ENCODE measurements at places on chromosomes 4 and X.

DNA sequence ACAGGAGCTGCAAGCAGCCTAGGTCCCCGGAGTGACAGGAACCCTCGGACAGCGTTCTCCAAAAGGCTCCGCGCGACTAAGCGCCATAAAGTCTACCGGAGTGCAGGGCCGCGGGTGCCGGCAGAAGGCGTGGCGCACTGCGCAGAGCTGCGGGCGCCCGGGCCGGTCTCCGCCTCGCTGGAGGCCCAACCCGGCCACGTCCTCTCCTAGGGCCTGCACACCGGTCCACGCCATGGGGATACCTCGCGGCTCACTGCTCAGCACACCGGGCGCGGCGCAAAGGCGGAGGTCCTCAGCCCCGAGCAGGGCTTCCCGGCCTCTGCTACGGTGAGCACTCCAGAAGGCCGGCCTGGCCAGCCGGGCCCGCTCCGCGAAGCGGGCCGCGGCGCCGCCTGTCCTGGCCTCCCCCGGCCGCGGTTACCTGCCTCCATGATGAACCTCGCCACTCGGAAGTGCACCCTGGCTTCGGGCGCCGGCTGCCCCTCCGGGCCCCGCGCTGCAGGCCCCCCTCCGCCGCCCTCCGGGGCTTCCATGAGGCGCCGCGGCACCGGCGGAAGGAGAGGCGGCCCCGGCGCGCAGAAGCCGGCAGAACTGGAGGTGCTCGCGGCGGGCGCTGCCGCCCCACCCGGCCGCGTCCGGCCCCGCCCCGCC lies at the start of gene CCNQ:
Gene CCNQ (minus strand): TSS at position 599 of the 651 bp plus-strand sequence. CDS start 66 bp downstream, at position 533.
- no peak for DNase-seq

DNA sequence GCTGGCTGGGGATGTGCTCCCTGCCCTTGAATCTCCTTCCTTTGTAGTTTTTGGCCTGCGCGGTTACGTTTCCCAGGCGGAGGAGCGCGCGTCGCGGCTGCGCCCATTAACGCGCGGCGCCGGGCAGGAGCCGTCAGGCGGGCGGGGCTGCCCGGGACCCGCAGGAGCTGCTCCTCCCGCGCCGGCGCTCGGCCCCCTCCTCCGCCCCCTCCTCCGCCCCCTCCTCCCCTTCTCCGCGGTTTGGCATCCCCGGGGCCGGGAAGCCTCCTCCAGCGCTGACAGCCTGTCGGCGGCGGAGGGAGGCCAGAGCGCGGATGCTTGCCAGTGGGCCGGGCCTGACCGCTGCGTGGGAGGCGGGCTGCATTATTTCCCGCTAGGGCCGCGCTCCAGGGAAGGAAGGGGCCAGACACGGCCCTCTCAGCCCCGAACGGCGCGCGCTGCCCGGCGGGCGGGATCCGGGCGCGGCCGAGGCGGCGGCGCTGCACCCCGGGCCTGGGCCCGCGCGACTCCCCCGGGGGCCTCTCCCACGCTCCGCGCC lies at the start of gene DCLK2:
Gene DCLK2 (plus strand): TSS at position 405 of the 538 bp plus-strand sequence. CDS start 583 bp downstream, outside the sequence.
- DNase-seq, result peak; percentile 34

- no peak for DNase-seq
Observed at GRCh38 chrX:99663136-99663535, 746.9 kb downstream of the PCDH19 start.

GRCh38 chr4:111689214-111689613 lies 456.0 kb upstream of the FAM241A start:
- no peak for DNase-seq

- no peak for DNase-seq
Observed at GRCh38 chrX:140765043-140765784, 55.7 kb downstream of the LINC00632 start.

- no peak for DNase-seq
Observed at GRCh38 chr4:187618701-187619281, 376.8 kb upstream of the ZFP42 start.

GRCh38 chrX:69137371-69138117 lies 27.7 kb downstream of the PJA1 start:
- DNase-seq, result no peak

- DNase-seq, result peak; percentile 26
Observed at GRCh38 chr4:109998867-109999584, 86.3 kb downstream of the EGF start.

DNA sequence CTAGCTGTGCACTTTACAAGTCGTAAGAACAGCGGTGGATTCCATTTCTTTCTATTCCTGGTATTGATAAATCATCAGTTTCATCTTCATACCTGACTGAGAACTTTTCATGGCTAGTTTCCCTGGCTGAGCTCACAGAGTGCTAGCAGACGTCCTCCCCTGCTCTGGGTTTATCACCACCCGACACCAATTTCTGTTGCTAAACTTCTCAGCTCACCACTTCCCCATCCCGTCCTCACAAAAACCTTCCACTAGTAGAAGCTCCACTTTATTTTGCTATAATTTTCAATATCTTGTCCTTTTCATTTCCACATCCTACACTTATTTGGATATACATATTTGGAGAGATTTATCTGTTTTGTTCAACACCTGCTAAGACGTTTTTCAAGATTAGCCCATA lies 869.4 kb upstream of the FRG1 start:
- DNase-seq, result no peak

GRCh38 chr4:110596431-110596830 lies 26.4 kb downstream of the PITX2 start:
- no peak for DNase-seq

DNA sequence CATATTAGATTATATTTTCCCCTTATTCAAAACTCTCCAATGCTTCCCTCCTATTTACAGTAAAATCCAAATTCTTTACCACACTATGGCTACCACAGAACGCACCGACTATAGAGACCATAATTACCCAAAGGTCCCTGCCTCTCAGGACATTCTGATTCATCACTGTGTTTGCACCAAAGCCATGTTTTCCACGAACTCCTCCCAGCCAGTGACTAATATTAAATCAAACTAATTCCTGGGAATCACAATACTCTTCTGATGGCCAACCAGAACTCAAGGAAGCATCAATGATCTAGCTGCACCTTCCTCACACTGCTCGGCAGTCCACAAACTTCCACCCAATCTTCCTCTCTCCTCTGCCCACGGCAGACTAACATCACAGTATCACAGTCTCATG lies 24.2 kb upstream of the EDNRA start:
- no peak for DNase-seq

DNA sequence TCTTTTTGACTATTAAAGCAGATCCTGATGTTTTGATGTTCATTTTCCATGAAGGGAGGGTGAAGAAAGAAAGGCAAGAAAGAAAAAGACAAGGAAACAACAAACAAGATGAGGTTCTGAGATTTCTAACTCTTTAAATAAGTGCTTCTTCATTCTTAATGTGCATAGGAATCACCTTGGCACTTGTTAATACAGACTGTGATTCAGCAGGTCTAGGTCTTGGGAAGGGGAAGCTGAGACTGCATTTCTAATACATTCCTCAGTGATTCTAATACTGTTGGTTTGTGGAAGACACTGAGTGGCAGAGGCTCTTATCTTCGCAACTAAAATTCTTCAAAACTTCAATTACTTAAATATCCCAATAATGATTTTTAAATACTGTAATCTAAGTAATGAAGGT lies 95.2 kb upstream of the NAP1L5 start:
- DNase-seq, result no peak

- DNase-seq, result no peak
Observed at GRCh38 chrX:71640002-71640401, 21.7 kb upstream of the CXCR3 start.

GRCh38 chr4:105966051-105966450 lies 70.8 kb downstream of the NPNT start:
- DNase-seq, result no peak

DNA sequence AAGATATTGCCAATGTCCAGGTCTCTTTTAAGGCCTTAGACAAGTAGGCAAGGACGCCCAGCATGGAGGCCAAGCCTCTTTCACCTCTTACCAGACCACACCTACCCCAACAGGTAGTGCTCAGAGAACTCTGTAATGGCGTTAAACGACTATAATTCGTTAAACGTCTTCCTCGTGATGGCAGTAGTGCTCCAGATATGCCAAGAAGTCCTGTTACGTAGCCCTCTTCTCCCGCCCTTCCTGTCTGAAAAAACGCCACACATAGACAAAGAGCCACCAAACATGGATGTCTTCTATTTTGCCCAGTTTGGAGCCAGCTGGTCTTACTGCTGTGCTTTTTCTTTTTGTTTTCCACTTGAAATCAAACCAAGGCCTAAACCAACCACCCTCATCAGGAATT lies 190.7 kb downstream of the OR13H1 start:
- no peak for DNase-seq

DNA sequence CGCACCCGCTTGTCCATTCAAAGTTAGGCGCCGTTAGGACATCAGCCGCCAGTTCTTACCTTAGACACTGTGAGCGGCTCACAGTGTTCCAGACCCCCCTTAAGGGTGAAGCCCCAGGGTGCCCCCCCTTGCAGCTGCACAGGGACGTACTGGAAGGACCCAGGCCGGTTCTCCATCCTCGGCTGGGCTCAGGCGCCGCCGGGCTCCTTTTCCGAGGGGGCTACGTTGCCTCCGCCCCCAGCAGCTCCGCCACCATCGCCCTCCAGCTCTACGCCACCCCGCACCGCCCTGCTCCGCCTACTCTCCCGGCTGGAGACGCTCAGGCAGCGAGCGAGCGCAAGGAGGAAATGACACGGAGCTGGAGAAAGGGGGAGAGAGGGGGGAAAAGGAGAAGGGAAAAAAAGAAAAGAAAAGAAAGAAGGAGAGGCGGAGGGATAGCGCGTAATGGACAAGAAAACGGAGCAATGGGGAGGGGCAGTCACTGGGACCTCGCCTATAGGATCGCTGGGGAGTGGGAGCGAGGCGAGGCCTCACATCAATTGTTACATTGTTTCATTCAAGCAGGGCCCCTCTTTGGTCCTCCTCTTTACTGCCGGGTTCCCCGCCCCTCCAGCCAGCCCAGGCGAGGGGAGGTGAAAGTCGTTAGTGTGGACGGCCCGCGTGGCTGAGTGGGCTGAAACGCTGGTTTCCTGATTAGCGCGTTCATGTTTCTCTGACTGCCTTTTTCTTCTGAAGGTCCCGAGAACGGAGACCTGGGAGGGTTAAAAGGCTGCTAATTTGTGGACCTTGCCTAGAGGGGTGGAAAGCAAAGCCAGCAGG lies at the start of gene SHROOM4:
Gene SHROOM4 (minus strand): TSS at position 352 of the 819 bp plus-strand sequence. CDS start 176 bp downstream, at position 176.
- DNase-seq, result no peak

DNA sequence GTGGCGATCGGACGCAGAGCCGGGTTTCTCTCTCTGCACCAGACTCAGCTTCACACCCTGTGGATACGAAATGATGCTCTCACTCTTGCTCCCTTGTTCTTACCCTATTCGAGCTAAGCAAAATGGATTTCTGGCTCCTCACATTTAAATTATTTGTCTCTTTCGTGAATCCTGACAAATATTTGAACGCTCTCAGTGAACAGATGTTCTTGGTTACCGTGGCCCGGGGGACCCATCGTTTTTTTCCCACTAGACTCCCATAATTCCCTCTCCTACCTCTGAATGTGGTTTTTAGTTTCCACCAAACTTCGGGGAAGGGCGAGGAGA lies 630 bp downstream of the SMARCA5 start:
- no peak for DNase-seq

- no peak for DNase-seq
Observed at GRCh38 chr4:113788888-113789287, 27.4 kb upstream of the CAMK2D start.

DNA sequence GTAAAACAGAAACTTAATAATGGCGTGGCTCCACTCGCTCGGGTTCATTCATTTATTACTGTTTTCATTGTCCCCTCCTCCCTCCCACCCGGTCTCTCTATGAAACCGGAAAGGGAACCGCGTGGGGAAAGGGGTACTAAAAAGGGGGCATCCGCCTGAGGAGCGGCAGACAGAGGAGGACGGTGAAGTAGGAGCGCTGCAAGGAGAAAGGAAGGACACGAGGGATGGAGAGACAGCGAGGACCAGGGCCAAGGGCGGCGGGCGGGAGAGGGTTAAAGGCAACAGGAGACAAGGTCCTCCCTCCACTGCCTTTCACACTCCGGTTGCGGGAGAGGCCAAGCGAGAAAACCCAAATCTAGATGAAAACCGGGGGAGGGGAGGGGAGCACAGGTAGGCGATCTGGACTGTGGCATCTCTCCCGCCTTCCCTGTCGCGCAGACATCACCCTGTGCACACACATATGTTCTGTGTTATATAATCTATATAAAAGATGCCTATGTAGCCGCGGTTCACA lies 829 bp downstream of the ELOVL6 start:
- no peak for DNase-seq

- no peak for DNase-seq
Observed at GRCh38 chr4:655464-656151, 18.5 kb downstream of the ATP5ME start.

GRCh38 chrX:12383196-12383595 lies 244.9 kb downstream of the FRMPD4 start:
- DNase-seq, result no peak
